ENCODE measurements at places on chromosomes 1 and 21. TPM values are rescaled to one million over a fixed set of nuclear protein-coding genes. Genes with fewer than 3 reads are reported as not detected.

CYP4X1 gene
- not detected for total RNA-seq

PRDX6 gene
- 136 TPM for total RNA-seq

MTF2 gene
- 51.7 TPM for total RNA-seq

CHIA gene
- not detected for total RNA-seq

OR2L2 gene
- total RNA-seq = 0.12 TPM

JAM2 gene
- 2.7 TPM for total RNA-seq

ZNF683 gene
- not detected for total RNA-seq

CDK18 gene
- total RNA-seq = 3.3 TPM

IRF6 gene
- 0.49 TPM for total RNA-seq

UAP1 gene
- total RNA-seq = 21.0 TPM

DMRTA2 gene
- total RNA-seq = not detected

CNKSR1 gene
- total RNA-seq = 1.1 TPM

CELA2B gene
- total RNA-seq = not detected

OR2T2 gene
- total RNA-seq = not detected

GBP7 gene
- total RNA-seq = not detected

FCRL1 gene
- not detected for total RNA-seq

Measured in activated T-cell treated with anti-CD3 and anti-CD28 coated beads, Interleukin-2, amount 50 U/mL, for 72 hours (primary cell).